HFF-Myc (cell line): ENCODE measurements at places on chromosomes 11 and 22.

- DNase-seq = no peak
These were observed 24.9 kb upstream of the OSBPL5 start for GRCh38 chr11:3189886-3190583.

DNA sequence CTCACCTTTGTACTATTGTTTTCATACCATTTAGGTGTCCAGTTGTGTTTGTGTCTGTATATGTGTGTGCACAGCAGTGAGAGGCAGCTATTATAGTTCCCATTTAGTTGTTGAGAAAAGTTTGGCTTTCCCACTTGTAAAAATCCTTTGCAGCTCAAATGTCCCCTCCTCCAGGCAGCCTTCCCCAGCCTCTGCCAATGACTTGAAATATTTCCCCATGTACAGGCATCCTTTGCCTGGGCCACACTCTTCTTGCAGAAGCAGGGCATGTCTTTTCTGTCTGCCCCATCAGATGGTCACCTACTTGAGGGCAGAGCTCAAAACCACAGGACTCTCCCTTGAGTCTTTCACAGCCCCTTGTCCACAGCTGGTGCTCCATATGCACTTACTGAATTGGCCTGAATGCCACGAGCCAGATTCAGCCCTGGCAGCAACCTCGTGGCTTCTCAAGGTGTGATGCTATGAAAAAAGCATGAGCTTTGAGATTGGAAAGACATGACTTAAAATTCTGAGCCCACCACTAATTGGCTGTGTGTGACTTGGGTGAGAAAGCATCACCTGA is 39.3 kb downstream of the MYEOV start:
- DNase-seq = no peak

GRCh38 chr22:44391481-44392445 is 79.0 kb upstream of the SHISAL1 start:
- no peak for DNase-seq

DNA sequence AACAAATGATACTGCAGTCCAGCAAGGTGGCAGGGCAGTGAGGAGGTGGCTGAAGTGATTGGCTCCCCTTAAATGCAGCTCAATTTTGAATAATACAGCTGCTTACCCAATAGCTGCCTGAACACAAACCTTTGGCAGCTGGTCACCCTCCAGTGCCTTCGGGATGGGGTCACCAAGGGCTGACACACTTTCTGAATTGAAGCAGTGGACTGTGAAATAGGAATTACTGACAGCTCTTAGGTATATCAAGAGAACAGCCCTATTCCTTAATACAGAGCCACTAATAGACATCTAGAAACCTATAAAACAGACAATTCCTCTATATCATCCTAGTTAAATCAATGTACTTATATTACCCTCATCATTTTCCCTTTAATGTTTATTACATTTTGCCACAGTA is 474.2 kb upstream of the KIRREL3 start:
- no peak for DNase-seq

DNA sequence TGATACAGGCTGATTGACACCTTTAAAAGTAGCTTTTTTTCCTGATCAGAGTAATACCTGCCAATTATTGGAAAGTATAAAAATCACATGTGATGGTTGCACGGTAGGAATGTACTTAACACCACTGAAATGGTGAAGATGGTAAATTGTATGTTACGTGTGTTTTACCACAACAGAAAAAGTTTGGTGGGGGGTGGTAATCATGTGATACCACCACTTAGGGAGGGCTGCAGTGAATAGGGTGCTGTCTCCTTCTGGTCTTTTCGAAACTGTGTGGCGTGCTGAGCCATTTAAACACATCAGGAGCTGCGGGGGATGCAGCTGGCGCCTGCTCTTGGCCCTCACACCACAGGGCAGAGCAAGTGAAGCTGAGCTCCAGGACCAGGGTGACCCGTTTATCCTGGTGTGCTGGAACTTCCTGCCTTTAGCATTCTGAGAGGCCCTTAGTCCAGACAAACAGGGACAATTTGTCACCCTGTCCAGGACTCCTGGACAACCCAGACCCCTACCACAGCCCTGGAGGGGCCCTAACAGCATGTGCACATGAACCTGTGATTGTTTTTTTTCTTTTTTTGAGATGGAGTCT is 2.6 kb downstream of the SYNGR1 start:
- no peak for DNase-seq

- no peak for DNase-seq
These were observed 11.8 kb upstream of the PLAAT2 start for GRCh38 chr11:63574856-63575602.
